ENCODE measurements at places on chromosomes 6 and 20. TPM values are rescaled to one million over a fixed set of nuclear protein-coding genes. Genes with fewer than 3 reads are reported as not detected.
A peak's percentile ranks its signal among the peaks of the same experiment; 100 is the strongest.

DNA sequence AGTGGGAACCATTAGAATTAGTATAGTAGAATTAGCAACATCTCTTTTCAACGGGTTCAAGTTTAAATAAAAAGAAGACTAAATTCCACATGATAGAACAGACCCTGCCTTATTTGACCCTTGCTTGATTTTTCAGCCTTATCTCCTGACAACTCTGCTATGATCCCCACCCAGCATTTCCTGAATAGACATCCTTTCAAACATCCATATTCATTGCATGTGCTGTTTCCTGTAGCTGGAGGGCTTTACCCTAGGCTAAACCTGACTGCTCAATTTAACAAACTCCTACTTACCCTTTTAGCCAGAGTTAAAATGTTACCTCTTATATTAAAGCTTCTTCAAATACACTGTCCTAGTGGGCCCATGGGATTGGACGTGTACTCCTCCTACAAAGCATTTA, 594.8 kb upstream of the ARID1B start:
- no peaks in the 10 kb centered on the region for H3K36me3 ChIP-seq
- H3K27me3 ChIP-seq = no peaks in the 10 kb centered on the region
- no peaks in the 10 kb centered on the region for H3K4me1 ChIP-seq
- no peak for DNase-seq
- H3K4me3 ChIP-seq = no peak overlapping the region
- H3K27ac ChIP-seq = no peak overlapping the region

SAPCD1 gene
- total RNA-seq = 1.2 TPM

TREM2 gene
- total RNA-seq = 1.7 TPM

- no peaks in the 10 kb centered on the region for H3K36me3 ChIP-seq
- no peaks in the 10 kb centered on the region for H3K4me1 ChIP-seq
- DNase-seq = no peak
Observed at GRCh38 chr6:130507666-130508028, 141.8 kb downstream of the TMEM200A start.

DNA sequence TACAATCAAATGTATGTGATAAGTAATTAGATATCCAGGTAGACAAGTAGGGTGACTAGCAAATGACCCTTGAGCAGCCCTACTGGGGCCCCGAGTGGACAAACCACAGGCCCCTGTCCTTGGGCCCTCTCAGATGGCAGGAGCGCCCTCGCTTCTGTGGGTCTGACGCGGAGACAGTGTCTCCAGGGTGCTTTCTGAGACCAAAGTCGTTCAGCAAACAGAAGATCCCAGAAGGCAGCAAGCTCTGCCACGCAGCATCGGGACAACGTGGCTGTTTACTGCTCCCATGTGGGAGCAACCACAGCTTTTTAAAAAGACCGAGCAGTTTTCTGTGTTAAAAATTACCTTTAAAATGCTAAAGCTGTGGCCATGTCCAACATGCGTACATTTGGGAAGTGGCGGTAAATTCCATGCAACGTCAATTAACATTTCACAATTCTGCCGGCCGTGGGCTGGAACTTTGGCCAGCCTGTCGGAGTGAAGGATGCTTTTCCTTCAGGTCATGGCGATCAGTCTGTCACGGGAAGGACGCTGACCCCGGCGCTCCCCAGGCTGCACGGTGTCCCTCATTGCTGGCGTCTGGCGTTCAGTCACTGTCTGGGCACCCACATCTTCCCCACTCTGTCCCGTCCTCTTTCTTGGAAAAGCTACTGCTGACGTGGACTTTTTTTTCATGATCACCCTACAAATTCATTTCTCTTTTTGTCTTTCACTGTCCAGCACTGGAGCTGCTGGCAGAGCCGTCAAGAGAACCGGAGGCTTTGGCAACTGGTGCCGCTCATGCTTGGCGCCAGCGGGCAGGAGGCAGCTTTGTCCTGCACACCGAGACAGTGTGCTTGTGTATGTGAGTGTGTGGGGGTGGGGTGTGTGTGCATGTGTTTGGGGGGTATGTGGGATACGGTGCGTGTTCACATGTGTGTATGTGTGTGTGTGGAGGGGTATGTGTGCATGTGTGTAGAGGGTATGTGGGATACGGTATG, 293.1 kb downstream of the CDH4 start:
- H3K4me3 ChIP-seq = no peak overlapping the region
- H3K36me3 ChIP-seq = no peaks in the 10 kb centered on the region
- no peaks in the 10 kb centered on the region for H3K27me3 ChIP-seq
- no peaks in the 10 kb centered on the region for H3K4me1 ChIP-seq
- DNase-seq = no peak

MYLIP gene
- 11.8 TPM for total RNA-seq

GRCh38 chr20:50554694-50555579, 44.8 kb downstream of the PTPN1 start:
- H3K27ac ChIP-seq = no peak overlapping the region
- H3K4me3 ChIP-seq = no peak overlapping the region

DNA sequence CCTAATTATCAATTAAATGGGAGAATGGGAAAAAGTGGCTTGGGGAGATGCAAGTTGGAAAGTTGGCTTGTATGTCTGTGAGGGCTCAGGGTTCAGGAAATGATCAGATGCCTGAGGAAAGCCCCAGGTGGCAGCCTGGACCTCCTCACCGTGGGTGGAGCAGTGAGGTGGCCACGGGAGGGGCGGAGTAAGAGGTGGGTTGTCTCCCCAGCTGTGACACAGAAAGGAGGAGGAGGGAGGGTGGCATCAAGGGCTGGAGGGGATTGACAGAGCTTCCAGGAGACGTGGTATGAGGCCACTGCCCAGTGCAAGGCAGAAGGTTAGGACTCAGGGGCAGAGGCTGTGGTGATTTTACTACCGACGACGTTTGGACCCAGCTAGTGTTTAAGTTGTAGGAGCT, 672.2 kb downstream of the PRKN start:
- H3K4me1 ChIP-seq = no peaks in the 10 kb centered on the region
- no peaks in the 10 kb centered on the region for H3K27me3 ChIP-seq
- H3K27ac ChIP-seq = no peak overlapping the region
- DNase-seq = no peak
- no peak overlapping the region for H3K4me3 ChIP-seq

- peaks cover 19% of the 10 kb centered on the region for H3K27me3 ChIP-seq
- H3K27ac ChIP-seq = no peak overlapping the region
- H3K4me3 ChIP-seq = no peak overlapping the region
Observed at GRCh38 chr6:13011612-13012146, 295.1 kb downstream of the PHACTR1 start.

- no peak for DNase-seq
- H3K4me1 ChIP-seq = peaks cover 10% of the 10 kb centered on the region
- H3K27me3 ChIP-seq = peaks cover 55% of the 10 kb centered on the region
- H3K27ac ChIP-seq = no peak overlapping the region
- H3K36me3 ChIP-seq = no peaks in the 10 kb centered on the region
Observed at GRCh38 chr20:2751878-2752566, 48.4 kb downstream of the CPXM1 start.

NRN1 gene
- total RNA-seq = 4.2 TPM

GPR6 gene
- not detected for total RNA-seq

DNA sequence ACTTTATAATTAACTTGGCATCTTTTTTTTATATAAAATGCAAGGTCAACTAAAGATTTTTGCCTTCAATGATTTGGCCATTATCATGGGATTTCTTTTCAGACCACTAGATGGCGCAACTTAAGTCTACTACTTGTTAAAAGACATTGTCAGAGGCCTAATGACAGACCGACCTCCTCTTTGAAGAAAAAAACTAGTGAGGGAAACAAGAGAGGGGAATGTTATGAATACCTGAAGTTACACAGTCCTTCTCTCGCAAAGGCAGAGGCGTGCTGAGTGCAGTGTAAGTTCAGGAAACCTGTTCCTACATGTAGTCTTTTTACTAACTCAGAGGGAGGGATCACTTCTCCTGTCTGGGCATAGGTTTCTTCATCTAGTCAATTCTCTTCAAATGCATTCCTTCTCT, 9.3 kb downstream of the TRAPPC3L start:
- H3K36me3 ChIP-seq = no peaks in the 10 kb centered on the region
- H3K27ac ChIP-seq = no peak overlapping the region
- H3K27me3 ChIP-seq = no peaks in the 10 kb centered on the region
- H3K4me3 ChIP-seq = no peak overlapping the region
- no peaks in the 10 kb centered on the region for H3K4me1 ChIP-seq

C20orf144 gene
- total RNA-seq = 0.09 TPM

DNA sequence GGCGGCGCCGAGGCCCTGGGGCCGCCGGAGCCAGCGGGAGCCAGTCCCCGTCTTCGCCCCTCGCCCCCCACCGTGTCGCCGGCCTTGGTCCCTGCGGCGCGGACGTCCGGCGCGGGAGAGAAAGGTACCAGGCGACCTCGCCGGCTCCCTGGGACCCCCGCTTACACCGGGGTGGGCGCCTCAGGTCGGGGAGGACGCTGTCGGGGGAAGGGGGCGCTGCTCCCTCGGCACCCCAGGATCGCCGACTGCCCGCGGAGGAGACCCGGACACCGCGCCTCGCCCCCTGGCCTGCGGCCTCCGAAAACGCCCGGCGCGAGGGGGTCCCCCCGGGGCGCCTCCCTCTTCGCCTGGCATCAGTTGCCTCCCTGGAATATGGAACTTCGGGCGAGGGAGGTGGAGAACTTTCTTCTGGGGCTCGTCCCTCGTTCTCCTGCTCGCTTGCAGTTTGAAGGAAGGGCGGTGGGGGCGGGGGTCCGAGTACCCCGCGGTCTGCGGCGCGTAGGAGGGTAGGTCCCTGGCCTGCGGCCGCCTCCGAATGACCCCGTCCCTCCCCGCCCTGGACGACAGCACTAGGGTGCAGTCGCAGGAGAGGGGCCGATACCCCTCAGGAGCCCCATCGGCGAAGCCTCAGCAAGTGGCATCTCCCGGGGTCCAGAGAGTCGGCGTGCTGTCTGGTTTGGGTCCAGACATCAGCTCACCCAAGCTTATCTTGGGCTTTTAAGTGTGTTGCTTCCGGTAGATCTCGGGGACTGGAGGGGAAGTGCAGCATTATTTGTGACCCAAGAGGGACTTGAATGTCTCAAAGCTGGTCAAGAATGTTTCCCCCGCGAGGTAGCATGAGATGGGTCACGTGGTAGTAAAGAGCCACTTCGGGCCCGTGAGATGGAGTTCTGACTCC, 549 bp downstream of the ANKRD6 start:
- no peaks in the 10 kb centered on the region for H3K36me3 ChIP-seq
- H3K27me3 ChIP-seq = peaks cover 5% of the 10 kb centered on the region
- H3K4me1 ChIP-seq = peaks cover 3% of the 10 kb centered on the region
- H3K4me3 ChIP-seq = peak overlapping the region; percentile 74
- no peak overlapping the region for H3K27ac ChIP-seq

DNA sequence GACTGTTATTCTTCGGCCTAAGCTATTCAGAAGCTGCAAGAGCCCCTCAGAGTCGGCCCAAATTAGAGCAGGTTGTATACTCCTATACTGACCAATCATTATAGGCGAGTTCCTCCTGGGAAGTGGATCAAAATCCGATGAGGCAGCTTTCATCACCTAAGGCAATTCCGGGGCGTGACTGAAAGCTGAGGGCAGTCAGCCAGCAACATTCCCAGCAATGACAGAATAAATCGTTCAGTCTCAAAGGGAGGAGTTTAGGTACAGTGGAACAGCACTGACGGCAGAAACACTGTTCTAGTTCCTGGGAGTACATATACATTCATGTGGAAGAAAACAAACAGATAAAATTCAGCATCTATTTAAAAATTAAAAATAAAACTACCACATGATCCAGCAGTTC, 10.8 kb downstream of the HLA-DQB2 start:
- H3K4me1 ChIP-seq = no peaks in the 10 kb centered on the region
- DNase-seq = no peak
- no peaks in the 10 kb centered on the region for H3K36me3 ChIP-seq
- H3K27ac ChIP-seq = no peak overlapping the region
- H3K4me3 ChIP-seq = no peak overlapping the region

- no peak overlapping the region for H3K27ac ChIP-seq
- H3K36me3 ChIP-seq = no peaks in the 10 kb centered on the region
- no peaks in the 10 kb centered on the region for H3K4me1 ChIP-seq
- no peaks in the 10 kb centered on the region for H3K27me3 ChIP-seq
- DNase-seq = no peak
Observed at GRCh38 chr20:1754749-1755148, 97.2 kb upstream of the SIRPG start.

TINAG gene
- total RNA-seq = not detected

- no peaks in the 10 kb centered on the region for H3K36me3 ChIP-seq
- H3K27ac ChIP-seq = no peak overlapping the region
- DNase-seq = no peak
- peaks cover 10% of the 10 kb centered on the region for H3K4me1 ChIP-seq
- H3K4me3 ChIP-seq = no peak overlapping the region
- peaks cover 7% of the 10 kb centered on the region for H3K27me3 ChIP-seq
Observed at GRCh38 chr6:37552267-37552666, 52.6 kb upstream of the CCDC167 start.

GRCh38 chr20:47802226-47802920, 17.1 kb upstream of the SULF2 start:
- H3K4me3 ChIP-seq = no peak overlapping the region
- no peak overlapping the region for H3K27ac ChIP-seq
- no peaks in the 10 kb centered on the region for H3K36me3 ChIP-seq
- no peaks in the 10 kb centered on the region for H3K4me1 ChIP-seq
- peaks cover 5% of the 10 kb centered on the region for H3K27me3 ChIP-seq

PNLDC1 gene
- total RNA-seq = 0.28 TPM

- no peaks in the 10 kb centered on the region for H3K27me3 ChIP-seq
- H3K27ac ChIP-seq = no peak overlapping the region
- H3K4me3 ChIP-seq = no peak overlapping the region
- DNase-seq = no peak
- H3K36me3 ChIP-seq = peaks cover 6% of the 10 kb centered on the region
- H3K4me1 ChIP-seq = peaks cover 13% of the 10 kb centered on the region
Observed at GRCh38 chr6:111818539-111819226, 54.6 kb downstream of the FYN start.

DNA sequence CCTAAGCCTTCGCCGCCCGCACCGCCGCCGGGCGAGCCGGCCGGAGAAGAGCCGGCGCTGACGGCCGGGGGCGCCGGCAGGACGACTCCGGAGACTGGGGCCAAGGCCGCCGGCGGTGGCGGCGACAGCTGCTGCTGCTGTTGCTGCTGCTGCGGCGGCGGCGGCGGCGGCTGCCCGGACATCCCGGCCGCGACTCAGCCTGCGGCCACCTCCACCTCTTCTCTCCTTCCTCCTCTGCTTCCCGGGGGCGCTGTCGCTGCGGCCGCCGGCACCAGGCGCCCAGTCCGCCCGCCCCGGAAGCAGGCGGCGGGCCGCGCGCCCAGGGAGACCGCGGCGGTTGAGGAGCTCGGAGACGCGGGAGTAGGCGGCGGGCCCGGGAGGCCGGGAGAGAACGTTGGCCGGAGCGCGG, 307 bp downstream of the RANBP9 start:
- H3K4me1 ChIP-seq = peaks cover 7% of the 10 kb centered on the region
- H3K27ac ChIP-seq = no peak overlapping the region
- H3K27me3 ChIP-seq = no peaks in the 10 kb centered on the region
- peak overlapping the region; percentile 25 for H3K4me3 ChIP-seq

CCN2 gene
- 2.5 TPM for total RNA-seq

GRCh38 chr6:143123081-143123480, 62.4 kb downstream of the AIG1 start:
- H3K4me3 ChIP-seq = no peak overlapping the region
- no peaks in the 10 kb centered on the region for H3K4me1 ChIP-seq
- no peak for DNase-seq
- no peaks in the 10 kb centered on the region for H3K27me3 ChIP-seq
- no peaks in the 10 kb centered on the region for H3K36me3 ChIP-seq

DNA sequence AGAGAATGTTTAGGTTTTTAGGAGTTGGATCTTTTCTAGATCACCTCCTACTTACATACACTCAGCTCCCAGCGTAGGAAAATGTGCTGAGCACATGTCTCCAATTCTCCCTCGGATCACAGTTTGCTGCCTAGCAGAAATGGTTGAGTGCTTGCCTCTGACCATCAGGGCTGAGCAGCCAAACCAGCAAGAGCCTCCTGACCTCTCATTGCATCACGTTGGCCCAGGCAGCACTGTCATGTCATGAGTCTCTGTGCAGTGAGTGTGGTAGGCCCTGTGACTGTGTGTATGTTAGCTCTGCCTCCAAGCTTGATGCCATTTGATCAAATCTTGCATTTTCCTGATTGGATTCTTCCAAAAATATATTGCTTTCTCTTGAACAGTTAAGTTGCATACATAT, 112.0 kb downstream of the LRRC1 start:
- H3K27me3 ChIP-seq = no peaks in the 10 kb centered on the region
- no peaks in the 10 kb centered on the region for H3K4me1 ChIP-seq
- DNase-seq = no peak

All from thymus (tissue), 14 donors.